Stimulated activated naive CD4-positive, alpha-beta T cell treated with Interleukin-2 at 50 U/mL for 16 hours (primary cell): ENCODE measurements at places on chromosomes 2 and 18.

- no peak for DNase-seq
Measured at GRCh38 chr2:239004274-239005015, 156.6 kb downstream of the TWIST2 start.

- no peak for DNase-seq
Measured at GRCh38 chr2:210616074-210616473, 59.7 kb downstream of the CPS1 start.

DNA sequence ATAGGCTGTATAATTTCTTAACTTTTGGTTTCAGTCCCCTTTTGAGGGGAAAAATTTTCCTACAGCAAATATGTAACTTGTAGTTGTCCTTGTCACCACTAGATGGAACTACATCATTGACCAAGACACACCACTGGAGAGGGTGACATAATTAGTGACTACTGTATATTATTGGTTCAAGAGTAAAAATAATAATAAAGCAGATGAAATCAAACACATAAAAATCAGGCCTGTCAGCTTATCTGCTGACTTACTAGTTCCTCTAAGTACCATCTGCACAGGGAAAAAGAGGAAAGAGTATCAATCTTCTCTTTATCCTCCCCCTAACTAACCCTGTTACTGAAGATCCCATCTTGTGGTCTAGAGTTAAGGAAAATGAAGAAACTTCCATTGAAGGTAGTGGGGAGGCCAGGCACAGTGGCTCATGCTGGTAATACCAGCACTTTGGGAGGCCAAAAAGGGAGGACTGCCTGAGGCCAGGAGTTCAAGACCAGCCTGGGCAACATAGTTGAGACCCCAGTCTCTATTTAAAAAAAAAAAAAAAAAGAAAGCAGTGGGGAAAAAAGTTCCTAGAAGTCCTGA lies 29.6 kb upstream of the ENOSF1 start:
- no peak for DNase-seq

GRCh38 chr2:11118761-11119160 lies 36.5 kb upstream of the SLC66A3 start:
- no peak for DNase-seq

DNA sequence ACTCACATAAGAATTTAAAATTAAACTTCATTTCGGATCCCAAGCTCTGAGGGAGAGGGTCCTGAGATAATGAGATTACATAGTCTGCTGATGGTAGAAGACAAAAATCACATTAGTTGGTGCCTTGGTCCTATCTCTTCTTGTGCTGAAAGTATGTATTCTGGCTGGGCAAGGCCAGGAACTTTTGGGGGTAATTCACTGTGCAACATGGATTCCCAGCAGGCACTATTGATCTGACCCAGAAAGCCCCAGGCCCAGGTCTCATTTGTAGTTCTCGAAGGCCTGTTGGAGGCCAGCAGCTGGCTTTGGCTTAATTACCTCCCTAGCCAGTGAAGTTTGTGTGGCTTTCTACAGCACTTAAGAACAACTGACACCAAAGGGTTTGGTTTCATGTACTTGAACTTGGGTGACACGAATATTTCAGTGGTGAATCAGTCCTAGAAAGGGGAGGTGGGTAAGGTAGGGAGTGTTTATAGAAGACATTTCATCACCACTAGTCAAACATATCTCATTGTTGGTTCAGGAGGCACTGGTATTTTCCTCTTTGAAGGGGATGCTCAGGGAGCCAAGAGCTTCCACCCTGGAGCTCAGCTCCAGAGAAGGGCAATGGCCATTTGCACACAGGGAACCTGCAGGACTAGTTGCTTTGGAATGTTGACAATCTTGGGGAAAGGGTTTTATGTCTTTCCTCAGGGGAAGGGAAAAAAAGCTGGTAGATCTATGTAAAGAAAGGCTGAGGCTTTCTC lies 217.8 kb downstream of the OSR1 start:
- no peak for DNase-seq

GRCh38 chr2:239087046-239087710 lies 239.3 kb downstream of the TWIST2 start:
- no peak for DNase-seq

DNA sequence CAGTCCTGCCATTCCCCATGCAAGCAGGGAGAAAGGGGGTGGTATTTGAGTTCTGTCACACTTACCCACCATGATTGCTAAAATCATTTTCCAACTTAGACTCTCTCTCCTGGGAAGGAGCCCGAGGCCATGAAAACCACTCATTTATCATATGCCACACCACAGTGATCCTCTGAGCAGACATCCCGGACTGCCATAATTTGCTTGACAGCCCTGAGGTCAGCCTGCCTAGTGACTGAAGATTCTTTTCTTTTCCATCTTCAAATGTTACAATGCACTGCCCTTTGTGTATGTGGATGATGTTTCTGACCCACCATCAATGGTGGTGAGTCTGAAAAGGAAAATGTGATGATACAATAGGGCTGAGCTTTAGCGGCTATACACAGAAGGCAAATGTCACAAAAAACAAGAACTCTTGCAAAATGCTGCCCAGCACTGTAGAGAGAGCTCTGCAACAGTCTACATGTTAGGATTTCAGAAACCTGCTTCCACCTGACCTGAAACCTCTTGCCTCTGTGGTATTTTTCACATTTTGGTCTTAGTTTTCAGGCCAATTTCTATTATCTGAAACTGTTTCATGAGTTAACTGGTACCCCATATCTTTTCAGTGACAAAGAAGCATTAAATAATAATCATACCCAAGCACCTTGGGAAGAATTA lies 272.8 kb downstream of the ZNF385B start:
- DNase-seq: no peak

DNA sequence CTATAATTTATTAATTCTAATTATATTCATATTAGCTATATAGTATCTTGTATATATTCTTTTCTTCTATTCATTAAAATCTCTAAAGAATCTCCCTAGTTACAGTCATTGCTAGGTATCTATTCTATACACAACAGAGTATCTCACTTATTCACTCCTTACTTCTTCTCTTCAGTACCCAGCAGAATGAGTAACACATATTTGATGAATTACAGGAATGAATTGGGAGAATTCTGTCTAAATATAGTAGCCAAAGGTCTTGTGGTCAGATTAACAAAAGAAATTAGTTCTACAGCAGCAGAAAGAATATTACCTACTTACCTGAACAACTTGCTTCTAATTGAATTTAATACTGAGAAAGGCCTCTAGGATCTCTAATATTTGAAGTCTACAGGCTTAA lies 758.0 kb upstream of the ZEB2 start:
- no peak for DNase-seq

GRCh38 chr2:111162718-111163331 lies 42.1 kb downstream of the BCL2L11 start:
- no peak for DNase-seq

DNA sequence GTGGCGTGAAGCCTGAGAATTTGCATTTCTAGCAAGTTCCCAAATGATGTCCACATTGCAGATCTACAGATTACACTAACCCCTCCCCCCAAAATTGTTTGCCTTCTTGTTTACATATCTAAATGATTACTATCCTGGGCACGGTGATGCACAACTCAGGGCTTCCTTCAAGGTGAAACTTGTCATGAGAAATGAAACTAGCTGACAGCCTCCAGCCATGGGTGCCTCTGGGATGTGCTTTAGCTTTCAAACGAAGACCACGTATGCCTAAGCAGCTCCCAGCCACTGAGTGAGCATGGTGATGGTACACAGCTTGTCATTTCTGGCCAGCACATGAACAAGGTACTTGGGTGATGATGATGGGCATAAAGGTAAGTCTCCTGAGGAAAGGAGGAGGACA lies 464.8 kb upstream of the DDX18 start:
- DNase-seq: no peak

DNA sequence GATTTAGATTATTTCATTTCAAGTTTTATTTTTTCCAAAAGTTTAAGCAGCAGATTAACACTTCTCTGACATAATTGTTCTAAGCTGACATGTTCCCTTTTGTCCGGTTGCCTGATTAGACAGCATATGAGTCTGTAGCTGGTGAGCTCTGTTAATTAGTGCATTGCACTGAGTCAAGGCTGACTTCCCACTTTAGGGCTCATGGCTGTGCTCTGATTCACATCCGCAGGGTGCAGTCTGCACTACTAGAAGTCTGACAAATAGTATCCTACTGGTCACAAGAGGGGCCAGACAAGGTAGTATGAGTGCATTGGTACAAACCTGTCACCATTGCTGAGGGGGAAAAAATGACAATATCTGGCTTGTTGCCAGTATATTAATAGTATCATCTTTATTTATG lies 443.9 kb upstream of the ZNF804A start:
- no peak for DNase-seq

GRCh38 chr2:158841850-158842249 lies 46.7 kb downstream of the DAPL1 start:
- DNase-seq: no peak

GRCh38 chr2:212797484-212798205 lies 259.0 kb upstream of the ERBB4 start:
- no peak for DNase-seq

DNA sequence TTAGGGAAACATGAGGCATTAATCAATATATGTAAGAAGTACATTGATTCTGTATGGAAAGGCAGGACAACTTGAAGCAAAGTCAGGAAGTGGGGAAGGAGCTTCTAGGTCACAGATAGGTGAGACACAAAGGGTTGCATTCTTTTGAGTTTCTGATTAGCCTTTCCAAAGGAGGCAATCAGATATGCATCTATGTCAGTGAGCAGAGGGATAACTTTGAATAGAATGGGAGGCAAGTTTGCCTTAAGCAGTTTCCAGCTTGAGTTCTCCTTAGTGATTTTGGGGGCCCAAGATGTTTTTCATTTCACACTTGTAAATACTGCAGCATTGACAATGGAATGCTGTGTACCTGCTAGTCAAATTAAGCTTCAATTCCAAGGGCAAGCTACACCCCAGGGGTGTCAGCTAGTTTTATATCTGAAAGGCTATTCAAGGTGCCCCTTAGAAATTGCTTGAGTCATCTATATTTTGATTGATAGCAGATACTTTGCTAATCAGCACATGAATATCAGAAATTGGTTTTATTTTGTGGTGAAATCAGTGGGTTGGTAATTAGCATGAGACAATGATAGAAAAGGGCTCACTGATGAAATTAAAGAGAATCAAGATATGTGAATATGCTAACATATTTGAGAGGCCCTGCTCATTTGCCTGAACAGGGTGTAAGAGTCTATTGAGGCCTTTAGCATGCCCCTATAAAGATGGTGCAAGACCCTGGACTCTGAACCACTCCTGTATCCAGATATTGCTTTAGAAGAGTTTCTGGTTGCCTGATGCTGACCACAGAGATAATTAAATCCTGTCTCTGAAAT lies 131.5 kb downstream of the TMEM17 start:
- DNase-seq: no peak

GRCh38 chr18:54616220-54616848 lies 25.3 kb downstream of the DYNAP start:
- DNase-seq: no peak

DNA sequence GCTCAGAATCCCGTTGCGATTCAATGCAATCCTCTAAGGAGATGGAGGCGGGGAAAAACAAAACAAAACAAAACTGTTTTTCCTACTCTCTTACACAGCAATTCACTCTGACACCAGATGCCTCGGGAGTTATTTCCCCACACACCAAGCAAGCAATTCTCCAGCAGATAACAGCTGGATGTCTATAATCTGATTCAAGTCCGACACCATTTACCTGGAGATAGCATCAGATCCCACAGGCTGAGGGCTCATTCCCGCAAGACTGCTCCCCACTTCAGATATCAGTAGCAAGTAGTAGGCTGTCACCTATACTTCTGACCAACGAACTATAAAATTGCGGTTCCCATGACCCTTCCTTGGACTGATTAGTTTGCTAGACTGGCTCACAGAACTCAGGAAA lies 58.7 kb downstream of the DTNB start:
- no peak for DNase-seq

DNA sequence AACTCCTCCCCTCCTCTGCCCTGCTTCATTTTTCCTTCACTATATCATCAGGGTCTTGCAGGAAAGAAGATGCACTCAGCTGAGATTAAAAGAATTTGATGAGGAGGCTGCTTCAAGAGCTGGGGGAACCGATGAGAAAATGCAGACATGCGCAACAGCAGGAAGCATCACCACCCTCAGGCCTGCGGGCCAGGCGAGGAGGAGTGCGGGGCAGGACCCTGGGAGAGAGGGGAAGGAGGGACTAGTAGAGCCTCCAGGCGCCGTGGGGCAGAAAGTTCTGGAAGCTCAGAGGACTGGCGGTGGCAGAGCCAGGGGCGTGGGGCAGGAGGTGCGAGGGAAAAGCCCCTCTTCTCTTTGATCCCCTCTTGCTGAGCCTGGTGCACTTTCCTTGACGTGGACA lies 108.2 kb downstream of the CD226 start:
- no peak for DNase-seq

- no peak for DNase-seq
Measured at GRCh38 chr2:45612285-45612684, 1.2 kb upstream of the SRBD1 start.

DNA sequence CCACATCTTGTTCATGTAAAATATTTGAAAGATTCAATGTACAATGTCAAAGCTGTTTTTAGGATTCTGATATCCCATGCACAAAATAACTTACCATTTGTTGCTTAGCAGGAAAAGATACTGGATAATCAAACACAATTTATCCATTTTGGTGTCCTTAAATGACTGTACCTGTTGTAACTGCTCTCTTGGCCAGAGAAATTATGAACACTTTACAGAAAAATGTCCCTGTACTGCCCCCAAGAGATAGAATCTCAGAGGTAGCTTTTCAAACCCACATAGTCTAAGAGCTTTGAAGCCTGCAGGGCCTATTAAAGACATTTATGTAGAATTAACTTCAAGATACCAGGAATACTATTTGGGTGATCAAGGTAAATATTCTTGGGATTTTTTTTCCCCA lies 12.2 kb upstream of the ME2 start:
- DNase-seq: no peak

DNA sequence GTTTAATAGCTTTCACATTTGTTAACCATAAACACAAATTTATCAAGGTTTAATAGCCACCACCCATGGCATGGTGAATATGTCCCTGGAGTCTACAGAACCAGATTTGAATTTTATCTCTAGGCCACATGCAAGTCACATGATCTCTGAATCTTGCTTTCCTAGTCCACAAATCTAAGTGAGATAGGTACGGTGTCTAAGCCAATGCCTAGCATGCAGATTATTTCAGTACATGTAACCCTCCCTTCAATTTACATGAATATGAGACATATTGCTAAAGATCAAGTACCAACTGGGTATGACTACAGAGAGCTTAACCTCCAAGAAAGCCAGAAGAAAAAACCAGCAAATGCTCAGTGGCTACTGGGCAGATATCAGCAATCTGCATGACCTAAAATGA lies 10.0 kb downstream of the ZNF24 start:
- no peak for DNase-seq

- no peak for DNase-seq
Measured at GRCh38 chr2:28975671-28976070, 5.4 kb upstream of the TOGARAM2 start.

DNA sequence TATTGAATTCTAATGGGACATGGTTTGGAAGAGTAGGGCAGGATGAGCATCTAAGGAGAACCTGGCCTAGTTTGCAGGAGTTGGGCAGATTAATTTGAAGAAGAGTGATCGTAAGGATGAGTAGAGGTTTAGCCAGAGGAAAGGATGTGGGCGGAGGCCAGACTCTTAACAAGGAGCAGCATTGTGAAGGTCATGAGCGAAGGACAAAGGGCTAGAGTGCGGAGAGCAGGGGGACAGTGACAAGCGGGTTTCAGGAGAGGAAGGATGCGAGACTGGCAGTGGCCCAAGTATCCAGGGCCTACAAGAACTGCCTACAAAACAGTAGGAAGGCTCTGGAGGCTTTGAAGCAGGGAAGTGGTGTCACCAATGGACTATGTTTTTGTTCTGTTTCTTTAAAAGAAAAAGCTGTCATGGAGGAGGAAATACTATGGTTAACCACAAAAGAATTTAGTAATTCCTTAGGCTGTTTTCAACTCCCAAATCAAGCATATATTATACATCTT lies 20.1 kb downstream of the SLC66A3 start:
- DNase-seq: no peak

GRCh38 chr2:33145459-33145858 lies 198.7 kb downstream of the LTBP1 start:
- no peak for DNase-seq
